ENCODE measurements at places on chromosomes 4 and X.

DNA sequence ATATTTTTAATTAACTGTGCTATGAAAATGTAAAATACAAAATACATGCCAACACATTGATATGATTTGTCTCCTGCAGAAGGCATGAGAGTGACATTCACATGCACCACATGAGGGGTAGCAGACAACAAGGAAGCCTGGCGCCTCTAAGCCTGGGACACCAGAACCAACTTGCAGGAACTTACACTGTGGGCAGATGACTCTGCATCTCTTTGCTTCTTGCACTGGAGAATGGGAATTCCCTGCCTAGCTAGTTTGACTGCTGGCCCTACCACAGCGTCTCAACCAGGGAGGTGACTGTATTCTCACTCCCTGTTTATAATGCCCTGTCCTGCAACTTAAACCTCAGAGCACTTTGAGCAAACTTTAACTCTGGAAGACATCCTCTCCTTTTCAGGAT lies 40.5 kb downstream of the PAGE2 start:
- DNase-seq = no peak

GRCh38 chr4:130485371-130485770 lies 1389.4 kb downstream of the C4orf33 start:
- no peak for DNase-seq

GRCh38 chr4:163243297-163243981 lies 76.7 kb upstream of the NAF1 start:
- no peak for DNase-seq

DNA sequence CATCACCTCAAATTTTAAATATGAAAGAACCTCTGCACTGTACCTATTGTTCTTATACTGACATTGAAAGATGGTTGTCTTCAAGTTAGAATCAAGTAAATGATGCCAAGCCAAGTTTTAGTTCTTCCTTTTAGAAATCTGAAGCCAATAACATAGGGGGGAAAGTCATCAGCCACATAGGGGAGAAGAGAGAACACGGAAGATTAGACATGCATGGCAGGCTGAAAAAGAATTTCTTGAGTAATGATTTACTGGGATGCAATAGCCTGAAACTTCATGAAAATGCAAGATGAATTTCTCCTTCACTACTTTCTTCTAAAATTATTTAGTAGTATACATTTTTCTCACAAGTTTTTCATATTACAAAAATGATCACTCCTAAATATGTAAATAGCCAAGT lies 13.6 kb upstream of the EPGN start:
- no peak for DNase-seq

GRCh38 chr4:107650251-107650650 lies 69.8 kb downstream of the PAPSS1 start:
- DNase-seq = no peak

DNA sequence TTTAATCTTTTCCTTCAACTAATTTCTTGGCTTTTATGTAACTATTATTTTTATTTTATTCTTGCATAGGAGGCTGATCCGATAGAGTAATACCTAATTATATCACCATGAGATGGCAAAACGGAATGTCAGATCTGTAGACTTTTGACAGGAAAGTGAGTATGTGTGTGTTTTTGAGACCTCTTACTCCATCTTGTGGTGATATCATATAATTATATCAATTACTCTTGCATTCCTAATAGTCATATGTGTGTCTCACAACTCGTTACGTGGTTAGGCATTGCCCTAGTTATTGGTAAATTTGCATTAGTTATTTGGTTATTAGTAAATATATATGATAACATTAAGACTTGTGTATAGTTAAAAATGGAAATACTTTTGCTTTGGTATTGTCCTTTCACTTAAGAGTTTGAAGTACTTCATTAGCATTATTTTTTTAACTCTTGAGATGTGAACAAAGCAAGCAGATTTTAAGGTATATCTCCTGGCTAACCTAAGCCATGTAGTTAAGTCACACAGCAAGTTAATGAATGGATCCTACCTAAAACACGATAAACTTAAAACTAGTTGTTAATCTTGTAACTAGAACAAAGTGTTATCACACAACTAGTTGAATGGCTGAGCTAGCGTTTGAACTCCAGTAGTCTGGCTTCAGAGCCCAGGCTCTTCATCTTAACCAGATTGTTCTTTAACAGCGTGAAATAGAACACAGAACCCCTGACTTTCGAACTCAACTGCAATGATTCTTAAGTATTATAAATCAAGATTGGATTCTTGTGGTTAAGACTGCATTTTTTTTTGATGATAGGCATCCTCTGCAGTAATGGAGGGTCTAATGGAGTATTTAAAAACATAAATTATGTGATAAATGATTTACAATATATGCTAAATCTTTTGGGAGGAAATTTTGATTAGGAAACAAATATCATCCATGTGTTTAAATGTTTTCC lies 67.1 kb downstream of the PGRMC2 start:
- DNase-seq = no peak

DNA sequence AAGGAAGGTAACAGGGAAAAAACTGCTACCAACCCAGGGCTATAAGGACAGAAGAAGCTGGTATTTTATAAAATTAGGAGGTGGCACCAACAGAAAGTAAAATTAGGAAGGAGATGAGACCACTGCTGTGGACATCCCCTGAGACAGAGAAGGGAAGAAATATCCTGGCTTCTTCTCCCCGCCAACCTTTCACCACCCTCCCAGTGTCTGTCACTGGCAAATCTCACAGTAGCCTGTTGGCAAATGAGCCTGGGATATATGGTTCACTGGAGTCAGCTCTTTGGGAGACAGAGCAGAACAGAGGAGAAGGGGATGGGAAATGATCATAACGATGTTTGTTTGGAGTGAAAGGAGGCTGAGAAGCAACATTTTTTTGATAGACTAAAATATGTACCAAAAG lies 190.9 kb upstream of the PACRGL start:
- no peak for DNase-seq
